ENCODE measurements at places on chromosomes 4 and X. TPM values are rescaled to one million over a fixed set of nuclear protein-coding genes. Genes with fewer than 3 reads are reported as not detected.

The CXXC4 gene
- 11.1 TPM for total RNA-seq

The POU3F4 gene
- not detected for total RNA-seq

The PDE5A gene
- total RNA-seq = 0.27 TPM

The FAM133A gene
- not detected for total RNA-seq

The NAT8L gene
- total RNA-seq = 0.31 TPM

The GAGE13 gene
- not detected for total RNA-seq

The VSIG1 gene
- not detected for total RNA-seq

The CFAP99 gene
- total RNA-seq = not detected

The AMELX gene
- total RNA-seq = not detected

The GAR1 gene
- 27.2 TPM for total RNA-seq

The DCAF4L1 gene
- total RNA-seq = 0.16 TPM

The TCEAL8 gene
- total RNA-seq = 27.6 TPM

The JADE1 gene
- 27.2 TPM for total RNA-seq

The GLRA2 gene
- total RNA-seq = not detected

The TCEAL4 gene
- total RNA-seq = 20.1 TPM

The GDPD2 gene
- total RNA-seq = not detected

The RAB40AL gene
- total RNA-seq = 0.43 TPM

The MAGED1 gene
- 128 TPM for total RNA-seq

The SERTM2 gene
- total RNA-seq = not detected

The MGARP gene
- total RNA-seq = not detected

The DAPP1 gene
- 46.5 TPM for total RNA-seq
